ENCODE measurements at places on chromosomes 6 and 20.
A peak's percentile ranks its signal among the peaks of the same experiment; 100 is the strongest.

DNA sequence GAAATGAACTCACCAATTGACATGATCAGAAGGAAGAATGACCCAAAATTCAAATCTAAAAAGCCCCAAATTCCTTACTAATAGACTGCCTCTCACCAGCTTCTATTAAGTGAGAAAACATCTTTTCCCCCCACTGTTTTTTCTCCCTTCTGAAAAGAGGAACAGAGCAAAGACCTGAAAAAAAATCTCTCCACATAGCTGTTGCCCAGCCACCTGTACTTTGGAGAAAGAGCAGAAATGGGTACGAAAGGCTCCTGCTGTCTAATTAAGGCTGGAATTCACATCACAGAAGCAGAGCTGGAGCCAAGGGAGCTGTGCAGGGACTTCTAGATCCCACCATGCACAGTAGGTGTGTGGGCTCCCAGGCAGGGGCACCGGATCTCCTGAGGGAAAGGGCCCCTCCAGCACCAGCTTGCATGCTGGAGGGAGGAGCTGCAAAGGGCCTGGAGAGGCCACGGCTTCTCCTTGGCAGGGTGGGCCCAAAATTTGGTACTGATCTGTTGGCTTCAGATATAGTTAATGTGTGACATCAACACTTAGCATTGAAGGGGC lies 73.2 kb upstream of the DUSP22 start:
- no peak for DNase-seq

- no peak for DNase-seq
Observed at GRCh38 chr6:98156580-98156979, 677.8 kb upstream of the POU3F2 start.

DNA sequence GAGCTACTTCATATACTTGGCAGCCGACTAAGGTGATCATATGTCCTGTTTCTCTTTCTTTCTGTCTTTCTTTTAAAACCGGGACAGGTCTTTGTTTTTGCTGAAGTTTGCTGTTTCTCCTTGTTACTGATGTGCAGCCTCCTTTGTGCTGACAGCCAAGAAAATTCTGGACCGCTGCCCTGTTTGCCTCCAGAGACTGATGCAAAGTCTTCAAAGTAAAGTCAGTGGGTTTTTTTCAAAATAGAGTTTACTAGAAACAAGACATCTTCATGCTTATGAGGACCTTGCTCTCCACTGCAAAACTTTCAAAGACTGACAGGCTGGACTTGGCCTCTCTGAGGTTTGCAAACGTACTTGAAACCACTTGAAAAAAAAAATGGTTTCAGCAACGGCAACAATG lies 510.5 kb upstream of the MAP3K7 start:
- DNase-seq, result no peak

GRCh38 chr6:138973466-138974153 lies 14.4 kb downstream of the REPS1 start:
- DNase-seq, result peak; percentile 64

GRCh38 chr6:157269261-157269794 lies 54.0 kb downstream of the TMEM242 start:
- peak; percentile 85 for DNase-seq

- no peak for DNase-seq
Observed at GRCh38 chr6:15023448-15023847, 222.4 kb upstream of the JARID2 start.

GRCh38 chr20:60446267-60447111 lies 488.3 kb downstream of the CDH26 start:
- peak; percentile 33 for DNase-seq

DNA sequence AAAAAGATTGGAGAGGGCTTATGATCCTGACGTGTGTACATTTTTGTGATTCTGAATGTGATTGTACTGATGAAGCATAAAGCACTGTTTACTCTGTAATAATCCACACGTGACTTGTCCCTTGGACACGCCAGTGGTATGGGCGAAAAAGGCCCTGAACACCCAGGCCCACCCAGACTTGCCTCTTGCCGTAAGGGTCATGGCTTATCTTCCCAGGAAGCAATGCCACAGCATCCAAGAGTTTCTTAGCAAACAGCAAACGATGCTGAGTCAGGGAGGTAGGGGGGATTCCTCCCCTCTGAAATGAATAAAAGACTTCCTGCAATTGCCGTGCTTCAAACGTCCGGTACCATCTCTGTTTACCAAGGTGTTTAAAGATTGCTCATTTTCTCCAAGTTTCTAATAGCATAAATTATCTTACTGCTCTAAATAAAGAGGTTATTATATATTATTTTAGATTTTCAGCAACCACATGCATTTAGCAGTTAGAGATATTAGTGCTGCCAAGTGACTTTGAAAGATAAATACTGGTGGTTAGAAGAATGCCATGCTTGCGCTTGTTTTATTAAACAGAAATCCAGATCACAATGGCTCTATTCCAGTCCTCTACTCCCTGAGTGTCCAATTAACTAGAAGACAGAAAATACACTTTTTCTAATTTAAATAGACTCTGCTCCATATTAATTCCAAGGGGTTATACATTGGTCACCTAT lies 212.8 kb upstream of the CST7 start:
- DNase-seq, result no peak

DNA sequence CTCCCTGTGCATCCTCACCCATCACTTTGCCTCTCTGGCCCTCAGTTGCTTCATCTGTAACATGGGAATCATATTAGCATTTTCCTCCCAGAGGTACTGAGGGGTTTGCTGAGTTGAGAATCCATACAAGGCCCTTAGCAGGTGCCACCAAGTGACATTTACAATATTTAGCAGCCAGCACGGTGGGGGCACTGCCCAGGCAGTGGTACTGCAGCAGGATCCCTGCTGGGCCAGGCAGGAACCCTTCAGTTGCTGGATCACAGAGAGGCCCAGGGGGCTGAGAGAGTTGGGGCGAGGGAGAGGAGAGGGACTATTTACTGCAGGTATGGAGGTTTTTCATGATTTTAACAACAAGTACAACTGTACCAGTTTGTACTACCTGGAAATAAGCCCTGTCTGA lies 65.9 kb downstream of the CDH22 start:
- DNase-seq, result no peak

- DNase-seq, result peak; percentile 14
Observed at GRCh38 chr20:6533351-6533750, 234.1 kb upstream of the BMP2 start.

DNA sequence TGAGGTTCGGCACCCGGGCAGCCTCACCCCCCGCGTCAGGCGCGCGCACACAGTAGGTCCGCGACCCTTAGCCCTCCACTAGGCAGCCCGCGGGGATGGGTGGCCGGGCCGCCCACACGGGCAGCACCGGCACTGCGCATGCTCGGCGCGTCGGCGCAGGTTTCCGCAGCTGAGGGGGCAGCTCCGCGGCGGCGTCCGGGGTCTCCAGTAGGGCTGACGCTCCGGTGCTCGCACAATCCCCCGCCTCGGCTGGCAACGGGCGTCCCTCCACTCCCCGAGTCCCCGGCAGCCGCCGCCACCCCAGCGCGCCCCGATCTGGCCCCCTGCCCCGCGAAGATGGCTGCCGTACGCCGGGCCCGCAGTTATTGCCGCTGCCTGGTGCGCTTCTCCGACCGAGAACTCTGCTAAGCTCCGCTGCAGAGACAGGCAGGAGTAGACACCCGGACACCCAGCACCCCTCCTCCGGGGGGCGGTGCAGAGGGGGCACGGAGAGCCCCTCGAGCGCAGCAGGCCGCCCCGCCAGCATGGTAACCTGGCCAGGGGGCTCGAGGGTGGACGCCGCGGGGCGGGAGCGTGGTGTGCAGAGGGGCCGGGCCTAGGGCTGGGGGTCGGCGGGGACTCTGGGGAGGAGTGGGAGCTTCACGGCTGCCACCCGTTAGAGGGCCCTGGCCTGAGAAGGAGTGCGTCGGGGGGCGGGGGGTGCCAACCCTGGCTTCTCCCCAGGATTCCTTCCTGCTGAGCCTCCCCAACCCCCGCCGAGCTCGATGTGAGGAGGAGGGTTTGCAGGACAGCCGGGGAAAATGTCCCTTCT lies at the start of gene FBXO9:
Gene FBXO9 (plus strand): TSS at position 139 of the 811 bp plus-strand sequence. CDS start 386 bp downstream, at position 525.
- DNase-seq, result peak; percentile 78

DNA sequence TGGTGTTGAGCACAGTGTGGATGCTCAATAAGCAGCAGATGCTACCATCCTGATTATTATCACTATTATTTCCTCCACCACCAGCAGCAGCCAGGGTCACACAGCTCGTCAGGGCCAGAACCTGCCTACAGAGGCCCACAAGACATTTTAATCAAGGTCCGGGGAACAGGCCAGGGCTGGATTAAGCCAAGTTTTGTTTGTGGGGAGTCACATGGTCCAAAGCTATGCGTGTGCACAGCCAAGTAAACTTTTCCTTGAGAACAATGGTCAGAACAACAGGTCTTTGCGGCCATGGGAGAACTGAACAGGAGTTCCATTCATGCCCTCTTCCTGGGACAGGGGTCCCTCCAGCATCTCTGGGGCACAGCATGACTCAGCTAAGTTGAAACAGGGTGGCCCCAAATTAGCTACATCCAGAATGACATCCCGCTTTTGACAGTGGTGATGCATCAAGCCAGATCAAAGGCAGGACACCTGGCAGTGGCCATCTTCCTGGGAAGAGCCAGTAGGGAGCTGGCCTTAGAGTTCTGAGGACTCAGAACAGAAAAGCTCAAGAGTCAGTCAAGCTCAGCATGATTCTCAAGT lies 11.7 kb downstream of the SNTA1 start:
- no peak for DNase-seq

- DNase-seq, result peak; percentile 19
Observed at GRCh38 chr6:78324213-78324612, 543.1 kb upstream of the IRAK1BP1 start.

- DNase-seq, result peak; percentile 16
Observed at GRCh38 chr20:62043131-62043914, 22.4 kb downstream of the TAF4 start.

- no peak for DNase-seq
Observed at GRCh38 chr6:94862112-94862511, 715.2 kb upstream of the MANEA start.

DNA sequence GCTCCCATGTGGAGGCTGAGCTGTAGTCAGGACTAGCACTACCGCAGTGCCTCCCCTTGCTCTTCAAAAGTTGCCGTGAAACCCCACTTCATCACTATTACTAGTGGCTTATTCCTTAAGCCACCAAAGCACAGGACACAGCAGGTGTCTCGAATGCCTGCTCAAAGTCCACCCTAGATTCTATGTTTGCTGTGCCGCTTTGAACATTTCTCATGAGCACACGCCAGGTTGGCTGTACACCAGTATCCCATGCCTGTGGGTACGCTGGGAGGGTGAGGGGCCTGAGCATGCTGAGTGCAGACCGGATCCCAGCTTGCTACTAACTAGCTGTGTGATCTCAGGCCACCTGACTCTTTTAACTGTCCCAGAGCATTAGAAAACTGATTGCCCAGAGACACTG lies 335.8 kb upstream of the QKI start:
- no peak for DNase-seq

GRCh38 chr6:90413867-90414266 lies 117.2 kb upstream of the BACH2 start:
- DNase-seq, result peak; percentile 26

- no peak for DNase-seq
Observed at GRCh38 chr20:51402201-51402600, 140.3 kb downstream of the NFATC2 start.

DNA sequence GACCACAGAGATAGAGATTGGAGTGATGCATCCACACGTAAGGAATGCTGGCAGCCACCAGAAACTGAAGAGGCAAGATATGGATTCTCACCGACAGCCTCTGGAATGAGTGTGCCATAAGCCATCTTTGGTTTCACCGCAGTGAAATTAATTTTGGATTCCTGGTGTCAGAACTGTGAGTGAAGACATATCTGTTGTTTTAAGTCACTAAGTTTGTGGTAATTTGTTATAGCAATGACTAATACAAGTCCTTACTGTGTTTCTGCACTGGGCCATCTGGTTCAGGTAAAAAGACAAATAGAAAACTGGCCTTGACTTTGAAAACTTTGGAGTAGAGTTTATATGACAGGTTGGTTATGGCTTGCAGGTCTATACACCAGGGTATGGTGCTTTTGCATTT lies 261.9 kb downstream of the PHF3 start:
- DNase-seq, result peak; percentile 76

DNA sequence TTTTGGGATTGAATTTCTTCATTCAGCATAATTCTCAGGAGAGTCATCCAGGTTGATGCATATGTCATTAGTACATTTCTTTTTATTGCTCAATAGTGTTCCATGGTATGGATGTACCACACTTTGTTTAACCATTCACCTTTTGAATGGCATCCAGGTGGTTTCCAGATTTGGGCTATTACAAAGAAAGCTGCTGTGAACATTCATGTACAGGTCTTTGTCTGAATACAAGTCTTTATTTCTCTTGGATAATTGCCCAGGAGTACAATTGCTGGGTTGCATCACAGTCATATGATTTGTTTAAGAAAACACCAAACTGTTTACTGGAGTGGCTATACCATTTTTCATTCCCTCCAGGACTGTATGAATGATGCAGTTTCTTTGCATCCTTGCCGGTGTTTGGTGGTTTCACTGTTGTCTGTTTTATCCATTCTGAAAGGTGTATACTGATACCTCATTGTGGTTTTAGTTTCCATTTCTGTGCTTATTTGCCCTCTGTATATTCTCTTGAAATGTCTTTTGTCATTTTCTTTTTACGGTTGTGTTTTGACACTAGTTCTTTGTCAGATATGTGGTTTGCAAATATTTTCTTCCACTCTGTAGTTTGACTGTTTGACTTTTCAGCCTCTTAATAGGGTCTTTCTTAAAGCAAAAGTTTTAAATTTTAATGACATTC lies 8.8 kb downstream of the CDKAL1 start:
- peak; percentile 71 for DNase-seq

DNA sequence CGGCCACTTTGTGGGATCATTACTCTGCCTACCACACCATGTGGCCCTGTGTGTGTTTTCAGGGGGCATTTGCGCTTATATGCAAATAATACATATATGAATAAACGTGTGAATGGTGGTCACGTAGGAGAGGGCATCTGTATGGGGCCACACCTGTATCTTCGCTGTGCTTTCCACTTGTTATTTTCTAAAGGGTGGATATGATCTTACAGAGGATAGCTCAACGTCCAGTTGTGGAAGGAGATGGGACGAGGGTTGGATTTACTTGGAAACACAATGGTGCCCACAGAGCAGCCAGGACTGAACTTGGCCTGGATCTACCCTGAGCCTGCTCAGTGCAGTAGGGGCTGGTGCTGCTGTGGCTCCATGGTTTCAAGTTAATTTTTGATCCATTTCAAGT lies 93.3 kb downstream of the YTHDF1 start:
- no peak for DNase-seq

DNA sequence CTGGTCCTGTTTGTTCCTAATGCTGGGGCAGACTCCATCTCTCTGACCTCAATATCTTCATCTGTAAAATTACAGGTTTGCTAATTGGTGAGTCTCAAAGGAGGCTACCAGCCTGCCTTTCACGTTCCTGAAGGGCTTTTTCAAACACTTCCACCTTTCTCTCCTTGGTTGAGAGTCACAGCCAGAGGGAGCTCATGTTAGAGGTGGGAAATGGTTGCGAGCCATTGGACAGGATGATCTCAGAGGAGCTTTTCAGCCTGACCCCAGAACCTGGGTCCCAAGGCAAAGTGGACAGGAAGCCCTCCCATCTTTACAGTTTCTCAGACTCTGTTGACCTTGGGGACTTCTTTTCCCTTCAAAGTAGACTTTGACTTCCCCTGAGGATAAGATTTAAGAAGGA lies 37.6 kb downstream of the NDUFAF5 start:
- DNase-seq, result peak; percentile 22

Data from GM23248 (cell line).